ENCODE measurements at places on chromosomes 11 and 22.

DNA sequence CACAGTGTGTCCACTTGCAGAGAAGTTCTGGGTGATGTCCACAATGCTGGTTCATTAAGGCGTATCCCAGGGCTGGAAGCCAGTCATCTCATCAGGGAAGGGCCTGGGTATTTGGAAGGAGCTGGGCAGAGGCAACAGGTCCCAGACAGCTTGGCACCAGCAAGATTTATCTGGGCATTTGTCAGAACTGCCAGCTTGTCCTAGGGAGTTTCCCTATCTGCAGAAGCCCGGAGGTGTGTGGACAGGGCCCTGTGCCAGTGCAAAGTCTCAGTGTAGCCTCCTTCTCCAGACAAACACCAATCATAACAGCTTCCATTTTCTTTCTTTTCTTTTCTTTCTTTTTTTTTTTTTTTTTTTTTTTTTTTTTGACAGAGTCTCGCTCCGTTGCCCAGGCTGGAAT lies 125.3 kb upstream of the TIMP3 start:
- no peak for DNase-seq

- no peak for DNase-seq
Observed at GRCh38 chr11:7484645-7485044, 661 bp upstream of the OLFML1 start.

- DNase-seq = no peak
Observed at GRCh38 chr11:64763526-64764039, 3.8 kb upstream of the PYGM start.

DNA sequence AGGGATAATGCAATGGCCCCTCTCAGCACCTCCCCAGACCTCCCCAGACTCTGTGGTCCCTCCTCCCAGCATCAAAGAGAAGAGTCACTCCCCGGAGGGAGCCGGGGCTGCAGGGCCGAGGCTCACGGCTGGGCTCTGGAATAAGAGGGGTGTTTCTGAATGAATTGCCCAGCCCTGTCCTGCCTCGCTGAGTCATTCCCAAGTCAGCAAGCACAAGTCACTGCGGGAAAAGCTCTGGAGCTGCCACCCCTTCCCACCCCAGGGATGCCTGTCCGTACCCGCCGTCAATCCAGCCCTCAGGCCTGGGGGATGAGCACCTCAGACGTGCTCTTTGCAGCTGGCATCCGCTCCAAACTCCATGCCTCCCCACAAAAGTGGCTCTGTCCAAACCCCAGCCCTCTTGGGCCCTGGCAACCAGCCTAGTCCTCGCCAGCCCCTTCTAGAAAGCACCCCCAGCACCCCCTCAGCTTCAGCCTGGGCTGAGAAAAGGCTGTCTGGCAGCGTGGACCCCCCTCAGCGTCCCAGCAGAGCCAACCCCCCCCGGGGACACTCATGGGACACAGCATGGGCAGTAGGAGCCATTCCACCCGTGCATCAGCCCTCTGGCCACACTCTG lies 22.7 kb downstream of the CELSR1 start:
- DNase-seq = no peak

- no peak for DNase-seq
Observed at GRCh38 chr11:118996926-118997626, 862 bp upstream of the CENATAC start.

- no peak for DNase-seq
Observed at GRCh38 chr11:115678942-115679341, 174.7 kb upstream of the CADM1 start.

- no peak for DNase-seq
Observed at GRCh38 chr11:46330563-46331281, 16.5 kb upstream of the DGKZ start.

DNA sequence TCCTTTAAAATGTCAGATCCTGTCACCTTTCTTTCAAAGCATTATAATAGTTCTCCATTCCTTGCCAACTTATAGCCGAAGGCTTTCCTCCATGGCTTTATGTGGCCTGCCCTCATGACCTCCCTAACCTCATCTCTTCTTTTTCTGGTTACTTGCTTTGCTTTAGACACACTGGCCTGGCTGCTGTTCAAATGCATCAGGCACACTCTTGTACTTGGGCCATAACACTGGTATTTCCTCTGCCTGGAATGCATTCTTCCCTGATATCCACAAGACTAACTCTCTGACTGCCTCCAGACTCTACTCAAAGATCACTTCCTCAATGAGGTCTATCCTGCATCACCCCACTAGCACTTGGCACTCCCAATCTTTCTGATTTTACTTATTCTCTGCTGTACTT lies 710.3 kb downstream of the KCNA4 start:
- DNase-seq = no peak

GRCh38 chr11:78214331-78215194 lies 25.8 kb downstream of the USP35 start:
- no peak for DNase-seq

DNA sequence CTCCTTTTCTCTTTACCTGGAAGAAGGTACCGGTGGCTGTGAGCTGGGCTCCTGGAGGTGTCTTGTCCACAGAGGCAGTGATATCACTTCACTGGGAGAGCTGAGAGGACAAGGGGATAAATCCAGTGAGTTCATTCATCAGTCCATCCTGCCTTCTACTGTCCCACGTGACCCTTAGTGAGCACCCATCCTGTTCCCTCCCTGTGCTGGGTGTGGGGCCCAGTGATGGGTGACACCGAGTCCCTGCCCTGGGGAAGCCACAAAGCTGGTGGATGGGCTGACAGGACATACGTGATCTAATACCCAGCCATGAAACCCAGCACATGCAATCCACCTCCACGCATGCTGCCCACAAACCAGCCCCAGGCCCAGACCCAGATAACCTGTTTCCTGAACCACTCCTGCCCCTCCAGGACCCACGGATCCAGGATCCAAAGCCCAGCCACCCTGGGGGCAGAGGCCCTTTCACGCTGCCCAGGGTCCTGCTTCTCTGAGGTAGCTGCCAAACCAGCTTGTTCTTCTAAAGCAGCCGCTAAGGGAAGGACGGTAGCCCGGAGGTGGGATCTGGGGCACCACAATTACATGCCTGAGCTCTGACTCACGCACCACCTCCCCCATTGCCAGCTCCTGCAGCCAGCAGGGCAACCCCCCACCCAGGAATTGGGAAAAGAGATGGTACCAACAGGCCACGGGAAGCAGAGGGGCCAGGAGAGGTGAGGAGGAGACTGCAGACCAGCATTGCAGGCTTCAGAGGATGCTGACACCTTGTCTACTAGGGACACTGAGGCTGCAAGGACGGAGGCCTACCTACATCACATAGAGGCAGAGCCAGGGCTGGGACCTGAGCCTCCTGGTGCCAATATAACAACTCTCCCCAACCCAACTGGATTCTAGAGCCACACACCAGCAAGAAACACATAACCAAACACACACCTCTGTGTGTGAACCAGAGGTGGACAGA lies 35.2 kb downstream of the GDPD5 start:
- no peak for DNase-seq

Data from cortex of kidney (tissue), 1 donor.